ENCODE measurements at places on chromosomes 6 and 20.

DNA sequence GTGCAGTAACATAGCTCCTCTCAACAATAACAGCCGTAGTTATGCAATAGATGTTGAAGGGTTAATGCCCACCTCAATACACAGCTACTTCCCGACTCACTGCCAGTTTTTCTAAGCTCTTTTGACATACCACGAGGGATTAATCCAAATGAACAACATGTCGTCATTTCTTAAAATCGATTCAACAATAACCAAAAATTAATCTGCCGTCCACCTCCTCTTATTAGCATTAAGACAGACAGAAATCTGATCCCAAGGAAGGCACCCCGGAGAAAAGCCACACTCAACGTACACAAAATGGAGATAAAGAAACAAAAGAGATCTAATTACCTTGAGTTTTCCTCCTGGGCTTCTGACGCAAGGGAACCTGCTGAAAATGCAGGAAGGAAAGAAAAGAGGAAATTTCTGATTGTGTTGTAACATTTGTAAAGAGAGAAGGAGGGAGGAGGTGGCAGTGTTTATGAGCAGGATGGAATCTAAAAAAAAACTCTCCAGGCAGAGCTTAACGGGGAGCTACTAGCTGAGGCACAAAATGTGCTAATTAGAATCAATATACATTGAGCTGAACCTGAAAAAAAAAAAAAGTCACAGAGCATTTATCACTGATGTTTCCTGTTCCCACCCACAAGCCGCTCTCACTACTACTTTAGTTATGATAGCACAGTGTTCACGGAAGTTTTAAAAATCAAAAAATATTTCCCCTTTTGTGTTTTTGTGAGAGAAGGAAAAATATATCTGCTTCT, 109.3 kb downstream of the IPCEF1 start:
- peak; percentile 59 for DNase-seq

GRCh38 chr6:108222504-108222903, 38.3 kb downstream of the SNX3 start:
- DNase-seq: no peak

DNA sequence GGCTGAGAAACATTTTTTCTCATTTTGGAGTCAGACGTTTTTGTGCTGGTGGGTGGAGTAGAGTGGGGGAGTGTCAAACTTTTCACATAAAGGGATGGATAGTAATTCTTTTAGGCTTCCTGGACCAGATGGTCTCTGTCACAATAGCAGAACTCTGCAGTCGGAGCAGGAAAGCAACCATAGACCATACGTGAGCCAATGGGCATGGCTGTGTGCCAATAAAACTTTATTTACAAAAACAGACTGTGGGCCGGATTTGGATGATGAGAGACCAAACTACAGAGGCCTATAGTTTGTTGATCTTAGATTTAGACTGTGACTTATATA, 70.8 kb upstream of the SLC22A23 start:
- DNase-seq: no peak

GRCh38 chr6:11712760-11713159, 65.8 kb downstream of the ADTRP start:
- peak; percentile 74 for DNase-seq

DNA sequence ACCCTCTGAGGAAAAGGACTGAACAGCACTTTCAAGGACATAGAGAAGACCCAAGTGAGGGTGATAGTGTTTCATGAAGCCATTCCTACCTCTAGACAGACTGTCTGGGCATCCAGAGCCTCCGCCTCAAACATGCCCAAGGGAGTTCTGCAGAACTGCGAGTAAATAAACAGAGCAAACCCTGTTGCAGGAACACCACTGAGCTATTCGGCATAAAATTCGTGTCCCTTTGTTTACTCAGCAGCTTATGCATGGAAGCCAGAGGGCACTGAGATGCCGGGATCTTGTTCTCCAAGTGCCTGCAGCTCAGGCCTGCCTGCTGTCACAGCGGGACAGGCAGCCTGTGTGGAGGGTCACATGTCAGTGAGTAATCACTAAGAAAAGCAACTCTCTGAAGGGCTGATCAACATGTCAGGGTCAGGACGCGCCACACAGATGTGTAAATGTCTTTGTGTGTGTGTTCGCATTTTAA, 164.9 kb upstream of the HEY2 start:
- DNase-seq: no peak
